AML-193 (cell line): ENCODE measurements at places on chromosomes 11 and 22.

DNA sequence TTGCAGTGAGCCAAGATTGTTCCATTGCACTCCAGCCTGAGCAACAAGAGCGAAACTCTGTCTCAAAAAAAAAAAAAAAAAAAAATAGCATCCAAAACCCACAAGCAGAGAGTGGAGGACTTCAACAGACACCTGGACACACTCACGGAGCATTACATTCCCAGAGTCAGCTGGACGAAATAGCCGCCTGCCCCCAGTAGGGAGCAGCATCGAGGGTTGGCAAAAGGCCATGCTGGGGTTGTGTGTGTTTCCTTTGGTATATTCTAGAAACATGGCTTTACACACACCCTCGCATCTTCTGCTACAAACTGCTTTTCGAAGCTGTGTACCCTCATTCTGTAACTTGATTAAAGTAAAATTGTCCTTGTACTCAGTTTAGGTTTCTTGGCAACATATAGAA is 5.3 kb downstream of the ADA2 start:
- DNase-seq, result no peak

DNA sequence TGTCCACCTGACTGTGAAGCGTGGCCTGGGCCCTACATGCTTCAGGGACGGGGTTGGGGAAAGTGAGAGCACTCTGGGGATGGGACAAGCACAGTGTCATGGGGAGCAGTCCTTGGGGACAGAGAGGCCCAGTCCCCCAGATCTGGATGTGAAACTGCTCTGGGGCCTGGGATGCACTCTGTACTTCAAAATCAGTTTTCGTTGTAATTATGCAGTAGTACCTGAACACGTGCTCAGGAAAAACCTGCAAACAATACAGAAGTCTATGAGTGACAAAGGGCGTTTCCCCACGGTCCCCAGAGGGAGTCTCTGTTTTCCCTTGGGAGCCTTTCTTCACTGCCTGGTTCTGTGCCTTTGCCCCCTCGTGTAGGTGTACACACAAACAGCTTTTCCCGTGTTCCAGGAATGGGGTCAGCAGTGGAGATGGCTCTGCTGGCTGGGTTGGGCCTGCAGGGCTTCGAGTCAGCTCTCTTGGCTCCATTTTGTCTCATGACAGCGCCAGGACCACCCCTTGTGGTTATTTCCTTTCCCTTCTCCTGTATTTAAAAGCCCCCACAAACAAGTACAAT is 5.2 kb upstream of the TNFRSF13C start:
- no peak for DNase-seq

- DNase-seq, result peak; percentile 86
Measured at GRCh38 chr11:128582496-128583366, 4.6 kb downstream of the ETS1 start.

DNA sequence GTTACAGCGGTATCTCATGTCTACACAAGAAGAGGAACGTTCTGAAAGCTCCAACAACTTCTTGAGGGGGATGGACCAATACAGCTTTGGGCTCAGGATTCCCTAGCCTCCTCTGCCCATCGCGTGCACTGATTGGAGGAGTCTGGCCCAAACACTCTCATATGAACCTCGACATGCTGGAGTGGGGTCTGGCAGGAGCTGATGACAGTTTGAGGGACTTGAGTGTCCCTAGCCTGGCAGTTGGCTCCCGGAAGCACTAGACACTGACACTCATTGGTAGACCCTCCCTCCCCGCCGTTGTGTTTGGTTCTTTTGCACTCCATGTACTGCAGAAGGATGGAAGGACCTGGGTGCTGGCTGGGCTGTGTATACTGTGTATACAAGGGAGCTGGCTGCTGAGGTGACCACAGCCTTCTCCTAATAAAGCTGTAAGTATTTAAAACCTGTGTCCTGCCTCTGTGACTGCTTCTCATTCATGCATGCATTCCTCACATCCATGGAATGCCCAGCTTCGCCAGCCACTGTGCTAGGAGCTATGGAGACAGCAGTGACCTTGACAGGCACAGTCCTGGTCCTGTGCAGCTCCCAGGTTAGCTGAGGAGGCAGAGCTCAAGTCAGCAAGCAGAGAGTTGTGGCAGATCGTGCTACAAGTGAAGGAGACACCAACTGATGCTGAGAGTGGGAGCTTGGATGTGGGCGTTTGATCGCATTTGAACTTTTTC is 27.9 kb downstream of the ADAMTS15 start:
- no peak for DNase-seq

GRCh38 chr11:62921573-62922188 is 518 bp upstream of the CHRM1 start:
- no peak for DNase-seq

DNA sequence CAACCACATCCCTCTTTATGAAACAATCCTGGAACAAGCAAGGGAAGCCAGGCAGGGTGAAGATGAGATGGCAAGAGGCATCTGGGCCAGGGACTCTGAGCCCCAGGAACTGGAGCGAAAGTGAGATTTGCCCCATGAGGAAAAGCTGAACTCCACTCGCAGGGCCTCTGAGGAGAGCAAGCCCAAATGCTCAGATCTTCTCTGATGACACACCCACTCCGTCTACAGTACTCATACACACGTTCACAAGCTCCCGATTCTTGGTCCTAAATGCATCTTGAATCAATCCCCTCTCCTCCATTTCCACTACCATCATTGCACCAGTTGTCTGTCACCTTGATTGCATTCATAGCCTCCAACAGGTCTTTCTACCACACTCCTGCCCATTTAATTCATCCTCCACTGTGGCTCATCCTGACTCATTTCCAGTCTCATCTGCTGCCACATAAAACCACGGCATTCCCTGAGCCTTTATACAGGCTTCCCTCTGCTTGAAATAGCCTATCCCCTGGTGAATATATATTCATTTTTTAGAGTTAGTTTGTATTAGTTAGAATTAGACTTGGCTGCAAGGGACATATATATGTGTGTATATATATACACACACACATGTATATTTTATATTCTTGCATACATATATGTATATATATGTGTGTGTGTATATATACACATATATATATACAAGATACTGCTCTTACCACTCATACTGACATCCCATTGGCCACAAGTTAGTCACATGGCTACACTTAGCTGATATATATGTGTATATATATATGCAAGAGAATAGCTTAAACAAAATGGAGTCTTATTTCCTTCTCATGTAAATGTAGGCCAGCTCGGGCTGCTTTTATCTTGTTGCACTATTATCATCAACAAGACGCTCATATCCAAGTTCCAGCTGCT is 1.4 kb upstream of the APOA5 start:
- peak; percentile 7 for DNase-seq

DNA sequence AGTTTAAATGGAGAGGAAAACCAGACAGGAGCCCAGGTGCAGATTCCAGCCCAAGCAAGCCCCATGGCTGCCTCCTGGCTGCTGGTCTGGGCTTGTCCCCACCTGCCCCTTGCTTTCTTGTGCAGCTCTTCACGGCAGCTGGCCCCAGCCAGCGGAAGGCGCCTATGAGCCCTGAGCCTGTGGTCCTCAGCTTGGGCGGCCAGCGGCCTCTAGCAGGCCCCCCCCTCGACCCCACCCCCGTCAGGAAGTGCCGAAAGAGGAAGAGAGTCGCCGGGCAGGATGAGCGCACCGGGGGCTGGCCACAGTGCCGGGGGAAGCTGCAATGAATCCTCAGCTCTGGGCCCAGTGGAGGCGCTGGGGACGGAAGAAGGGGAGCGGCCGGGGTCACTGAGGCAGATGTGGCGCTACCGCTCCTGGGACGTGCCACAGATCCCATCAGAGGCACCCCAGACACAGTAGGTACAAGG is 2.1 kb upstream of the DGKZ start:
- peak; percentile 87 for DNase-seq
